ENCODE measurements at places on chromosomes 16 and 17.

DNA sequence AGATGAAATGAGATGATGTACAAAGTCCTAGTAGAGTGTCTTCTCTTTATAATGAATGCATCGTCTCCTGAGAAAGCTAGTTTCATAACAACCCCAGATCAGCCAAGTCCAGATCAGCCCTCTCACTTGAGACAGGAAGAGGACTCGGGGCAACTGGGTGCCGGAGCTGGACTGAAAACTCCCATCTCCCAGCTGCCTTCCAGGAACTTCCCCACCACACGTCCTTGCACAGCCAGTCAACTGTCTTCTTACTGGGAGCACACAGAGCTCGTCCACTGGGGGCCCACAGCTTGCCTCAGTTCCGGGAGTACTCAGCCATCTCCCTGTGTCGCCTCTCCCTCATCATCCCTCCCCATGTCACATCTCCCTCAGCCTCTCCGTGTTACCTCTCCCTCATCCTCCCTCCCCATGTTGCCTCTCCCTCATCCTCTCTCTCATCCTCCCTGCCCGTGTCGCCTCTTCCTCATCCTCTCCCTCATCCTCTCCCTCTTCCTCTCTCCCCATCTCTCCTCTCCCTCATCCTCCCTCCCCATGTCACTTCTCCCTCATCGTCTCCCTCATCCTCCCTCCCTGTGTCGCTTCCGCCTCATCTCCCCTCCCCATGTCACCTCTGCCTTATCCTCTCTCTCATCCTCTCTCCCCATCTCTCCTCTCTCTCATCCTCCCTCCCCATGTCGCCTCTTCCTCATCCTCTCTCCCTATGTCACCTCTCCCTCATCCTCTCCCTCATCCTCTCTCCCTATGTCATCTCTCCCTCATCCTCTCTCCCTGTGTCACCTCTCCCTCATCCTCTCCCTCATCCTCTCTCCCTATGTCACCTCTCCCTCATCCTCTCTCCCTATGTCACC lies 22.4 kb upstream of the KCNH6 start:
- no peak for DNase-seq

- no peak for DNase-seq
Observed at GRCh38 chr17:33463887-33464286, 170.8 kb upstream of the ASIC2 start.

DNA sequence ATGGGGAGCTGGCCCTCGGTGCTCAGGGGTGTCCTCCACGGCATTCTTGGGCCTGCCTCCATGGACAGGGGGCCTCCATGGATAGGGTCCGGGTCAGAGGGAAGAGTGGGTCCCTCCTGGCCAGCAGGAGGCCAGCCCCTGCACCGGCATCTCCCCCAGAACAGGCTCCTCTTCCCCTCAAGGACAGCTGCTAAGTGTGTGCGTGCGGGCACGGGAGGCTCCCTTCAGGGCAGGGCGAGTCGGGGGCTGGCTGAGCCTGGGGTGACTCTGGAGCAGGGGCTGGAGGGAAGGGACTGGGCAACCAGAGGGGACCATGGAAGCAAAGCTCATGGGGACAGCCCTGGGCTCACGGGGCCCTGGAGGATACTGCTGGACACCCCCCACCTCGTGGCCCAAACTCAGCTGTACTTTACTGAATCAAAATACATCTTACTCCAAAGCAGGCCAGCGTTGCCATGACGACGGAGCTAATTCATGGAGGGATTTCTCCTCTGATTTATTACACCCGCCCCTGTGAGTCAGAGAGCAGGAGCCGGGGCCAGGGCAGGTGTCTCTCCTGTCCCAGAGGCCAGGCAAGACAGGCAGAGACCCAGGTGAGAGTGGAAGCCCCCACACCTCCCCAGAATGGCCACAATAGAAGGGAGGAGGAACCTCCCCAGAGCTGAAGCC lies 2.1 kb downstream of the CASKIN1 start:
- no peak for DNase-seq

GRCh38 chr17:27760069-27760885 lies 40.1 kb downstream of the NOS2 start:
- peak; percentile 71 for DNase-seq

GRCh38 chr17:39380144-39380543 lies 21.3 kb downstream of the FBXL20 start:
- DNase-seq = no peak

GRCh38 chr17:39177256-39177655 lies 11.3 kb upstream of the ARL5C start:
- DNase-seq = no peak

DNA sequence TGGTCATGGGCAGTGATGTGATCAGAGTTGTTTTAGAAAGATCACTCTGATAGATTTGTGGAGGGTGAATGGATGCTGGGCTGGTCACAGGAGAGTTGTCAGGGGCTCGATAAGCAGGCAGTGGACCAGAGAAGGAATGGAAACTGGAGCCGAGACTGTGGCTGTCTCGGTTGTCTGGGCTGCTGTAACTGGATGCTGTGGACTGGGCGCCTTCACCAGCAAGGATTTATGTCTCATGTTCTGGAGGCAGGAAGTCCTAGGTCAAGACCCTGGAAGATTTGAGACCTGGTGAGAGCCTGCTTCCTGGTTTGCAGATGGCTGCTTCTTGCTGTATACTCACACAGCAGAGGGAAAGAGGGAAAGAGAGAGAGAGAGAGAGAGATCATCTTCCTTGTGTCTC lies 203.6 kb downstream of the HS3ST4 start:
- DNase-seq = no peak

GRCh38 chr16:53614346-53614745 lies 89.3 kb downstream of the RPGRIP1L start:
- no peak for DNase-seq

DNA sequence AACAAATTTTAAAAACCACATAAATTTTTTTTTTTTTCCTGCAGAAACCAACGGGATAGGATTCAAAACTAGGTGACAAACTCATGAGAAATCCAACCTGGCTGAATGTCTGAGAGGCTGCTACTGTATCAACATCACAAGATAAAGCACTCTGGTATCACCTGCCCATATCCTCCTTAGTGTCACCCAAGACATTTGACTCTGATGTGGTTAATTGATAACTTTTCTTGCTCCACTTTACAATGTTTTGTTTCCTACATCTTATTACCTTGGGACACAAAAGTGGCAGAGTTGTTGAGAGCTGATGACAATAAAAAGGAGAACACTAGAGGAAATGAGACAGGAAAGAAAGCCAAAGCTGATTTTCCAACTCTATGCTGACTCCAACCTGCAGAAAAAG lies 4.0 kb upstream of the FBXL20 start:
- no peak for DNase-seq

DNA sequence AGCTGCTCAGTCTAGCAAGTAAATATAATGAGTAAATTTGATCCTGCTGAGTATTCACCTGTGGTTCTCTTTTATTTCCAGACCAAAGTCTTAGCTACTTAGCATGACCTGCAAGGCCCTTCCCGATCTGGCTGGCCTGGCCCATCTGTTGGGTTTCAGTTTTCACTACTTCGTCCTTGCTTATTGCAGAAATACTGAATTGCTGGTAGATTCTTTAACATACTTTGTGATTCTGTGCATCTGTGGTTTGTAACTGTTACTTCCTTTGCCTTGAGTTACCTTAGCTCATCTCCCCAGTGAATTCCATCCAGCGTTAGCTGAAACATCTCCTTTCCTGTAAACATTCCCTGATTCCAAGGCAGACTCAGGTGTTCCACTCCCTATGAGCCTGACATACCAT lies 131.1 kb downstream of the PHKB start:
- no peak for DNase-seq

DNA sequence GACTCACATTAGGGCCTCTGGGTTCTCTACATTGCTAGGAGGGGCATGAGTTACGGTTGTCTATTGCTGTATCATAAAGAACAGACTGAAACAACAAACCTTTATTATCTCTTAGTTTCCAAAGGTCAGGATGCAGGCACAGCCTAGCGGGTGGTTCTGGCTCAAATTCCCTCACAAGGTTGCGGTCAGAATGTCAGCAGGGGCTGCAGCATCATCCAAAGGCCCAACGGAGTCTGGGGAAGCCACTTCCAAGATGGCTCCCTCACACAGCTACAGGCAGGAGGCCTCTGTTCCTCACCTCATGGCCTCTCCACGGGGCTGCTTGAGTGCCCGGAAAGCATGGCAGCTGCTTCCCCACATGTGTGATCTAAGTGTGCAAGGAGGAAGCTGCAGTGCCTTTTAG lies 29.6 kb upstream of the ZFPM1 start:
- no peak for DNase-seq

GRCh38 chr17:82241183-82241925 lies 12.5 kb downstream of the SLC16A3 start:
- no peak for DNase-seq

GRCh38 chr17:48544349-48545021 lies 424 bp downstream of the HOXB2 start:
- no peak for DNase-seq

GRCh38 chr16:11805556-11805955 lies 8.5 kb upstream of the ZC3H7A start:
- DNase-seq = no peak

DNA sequence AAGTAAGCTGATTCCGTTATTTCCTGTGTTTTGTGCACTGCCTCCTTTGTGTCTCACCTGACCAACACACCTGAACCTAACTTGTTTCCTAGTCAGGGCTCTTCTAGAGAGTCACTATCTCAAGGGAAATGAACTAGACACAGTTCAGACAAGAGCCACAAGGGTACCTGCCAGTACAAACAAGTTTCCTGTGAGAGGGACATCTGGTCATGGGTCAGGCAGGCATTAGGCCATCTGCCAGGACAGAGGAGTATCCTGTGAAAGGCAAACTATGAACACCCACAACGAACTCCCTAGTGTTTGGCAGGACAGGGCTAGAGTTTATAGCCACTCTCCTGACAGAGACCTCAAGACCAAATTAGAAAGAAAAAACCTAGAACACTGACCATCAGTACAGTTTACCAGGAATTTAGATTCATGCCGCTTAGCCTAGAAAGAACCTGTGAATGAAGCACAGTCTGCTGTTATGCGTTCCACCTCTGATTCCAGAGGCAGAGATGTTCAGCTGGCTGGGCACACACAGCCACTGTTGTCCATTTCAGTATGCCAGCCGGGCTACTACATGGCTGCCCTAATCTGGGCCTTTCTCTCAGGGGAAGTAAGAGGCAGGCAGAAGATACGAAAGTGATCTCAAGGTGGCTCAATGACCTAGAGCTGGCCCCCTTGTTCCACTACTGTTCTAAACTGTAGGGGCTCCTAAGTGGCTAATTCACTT lies 20.7 kb upstream of the GLG1 start:
- no peak for DNase-seq

GRCh38 chr16:87016046-87017035 lies 300.9 kb downstream of the C16orf95 start:
- DNase-seq = no peak

GRCh38 chr16:68091380-68092261 lies 6.5 kb downstream of the NFATC3 start:
- DNase-seq = no peak

DNA sequence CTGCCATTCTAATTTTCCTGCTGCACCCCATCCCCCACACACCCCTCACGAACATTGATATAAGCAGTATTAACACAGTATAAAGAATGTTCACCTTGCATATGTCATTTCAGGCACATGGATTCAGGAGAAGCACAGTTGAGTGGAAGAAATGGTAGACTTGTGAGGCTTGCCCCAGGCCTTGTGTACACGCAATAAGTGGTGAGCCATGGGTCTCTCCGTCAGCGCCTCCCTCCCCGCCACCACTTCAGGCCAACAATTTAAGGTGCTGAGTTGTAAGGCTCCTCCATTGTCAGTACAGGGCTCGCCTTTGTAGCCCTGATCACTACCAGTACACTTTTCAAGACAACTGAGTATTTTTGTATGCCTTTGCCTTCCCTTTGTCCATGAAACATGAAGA lies 12.2 kb upstream of the CLEC18C start:
- DNase-seq = no peak

DNA sequence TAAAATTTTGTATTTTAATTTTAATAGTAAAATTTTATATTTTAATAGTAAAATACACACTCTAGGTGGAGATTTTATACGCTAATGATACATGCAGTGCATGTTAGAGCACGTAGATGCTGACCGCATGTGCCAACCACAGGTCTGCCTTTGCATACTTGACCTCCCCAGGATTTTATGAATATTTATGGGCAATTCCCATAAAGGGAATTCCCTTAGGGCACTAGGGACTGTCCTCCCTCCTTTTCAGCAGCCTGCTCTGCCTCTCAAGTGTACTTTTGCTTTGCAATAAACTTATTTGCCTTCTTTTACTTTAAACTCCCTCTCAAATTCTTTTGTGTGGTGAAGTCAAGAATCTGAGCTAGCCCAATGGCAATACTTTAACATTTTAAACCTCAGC lies 217.7 kb upstream of the CDH8 start:
- no peak for DNase-seq

- no peak for DNase-seq
Observed at GRCh38 chr16:82936941-82937551, 310.3 kb downstream of the CDH13 start.

- no peak for DNase-seq
Observed at GRCh38 chr16:74740795-74741304, 33.8 kb downstream of the FA2H start.

All from central memory CD8-positive, alpha-beta T cell (primary cell).